ENCODE measurements at places on chromosomes 4 and X. TPM values are rescaled to one million over a fixed set of nuclear protein-coding genes. Genes with fewer than 3 reads are reported as not detected.

Gene SLC35A2
- 71.3 TPM for polyA plus RNA-seq

Gene LRPAP1
- 200 TPM for polyA plus RNA-seq

Gene SCRG1
- polyA plus RNA-seq = 0.24 TPM

Gene HSFX3
- polyA plus RNA-seq = not detected

Gene SSX2B
- polyA plus RNA-seq = 0.16 TPM

Gene GLRB
- polyA plus RNA-seq = 7.6 TPM

Gene NSUN7
- 0.28 TPM for polyA plus RNA-seq

Gene DCAF8L1
- 0.10 TPM for polyA plus RNA-seq

Gene COL4A5
- polyA plus RNA-seq = 0.11 TPM

Gene SPINK2
- polyA plus RNA-seq = not detected

Gene FMR1NB
- not detected for polyA plus RNA-seq
